Stimulated activated CD4-positive, alpha-beta T cell treated with anti-CD3 and anti-CD28 coated beads, Interleukin-1b, Interleukin-23, amount 100 ng/mL, for 24 hours (primary cell): ENCODE measurements at places on chromosomes 2 and 18.

GRCh38 chr18:21112140-21112473 lies 494 bp upstream of the ROCK1 start:
- DNase-seq: no peak

- no peak for DNase-seq
Observed at GRCh38 chr2:201618744-201619662, 24.3 kb downstream of the TMEM237 start.

GRCh38 chr2:202636213-202636513 lies 1.4 kb downstream of the FAM117B start:
- DNase-seq: no peak

GRCh38 chr2:143710879-143711278 lies 581.7 kb downstream of the ARHGAP15 start:
- no peak for DNase-seq
